ENCODE measurements at places on chromosomes 2 and 18. TPM values are rescaled to one million over a fixed set of nuclear protein-coding genes. Genes with fewer than 3 reads are reported as not detected.

PAX8 gene
- 0.20 TPM for total RNA-seq

LTBP1 gene
- 60.9 TPM for total RNA-seq

HDHD2 gene
- 22.3 TPM for total RNA-seq

CHST10 gene
- 14.3 TPM for total RNA-seq

FHOD3 gene
- total RNA-seq: 2.6 TPM

RAB6C gene
- 0.04 TPM for total RNA-seq

PARD6G gene
- 11.8 TPM for total RNA-seq

ATOH8 gene
- total RNA-seq: 2.0 TPM

CCDC85A gene
- 3.0 TPM for total RNA-seq

ADCY3 gene
- total RNA-seq: 8.5 TPM

THSD7B gene
- total RNA-seq: 4.5 TPM

ZNF407 gene
- total RNA-seq: 12.4 TPM

HAAO gene
- total RNA-seq: 18.1 TPM

BOLL gene
- total RNA-seq: not detected

EDAR gene
- 0.12 TPM for total RNA-seq

CFAP221 gene
- 8.1 TPM for total RNA-seq

NGEF gene
- total RNA-seq: 3.2 TPM

ZNF385B gene
- 2.4 TPM for total RNA-seq

LCT gene
- 3.2 TPM for total RNA-seq

TIGD1 gene
- total RNA-seq: 9.1 TPM

IL1R2 gene
- 1.3 TPM for total RNA-seq

SERPINB4 gene
- not detected for total RNA-seq

ANKRD62 gene
- not detected for total RNA-seq

TNP1 gene
- not detected for total RNA-seq

IL1F10 gene
- total RNA-seq: not detected

SMAD4 gene
- 116 TPM for total RNA-seq

RAB27B gene
- 13.1 TPM for total RNA-seq

MATN3 gene
- total RNA-seq: 3.5 TPM

CRYGC gene
- total RNA-seq: 1.3 TPM

SCN9A gene
- total RNA-seq: 9.0 TPM

DAPL1 gene
- total RNA-seq: not detected

ABCA12 gene
- total RNA-seq: 0.44 TPM
